ENCODE measurements at places on chromosomes 2 and 18.

DNA sequence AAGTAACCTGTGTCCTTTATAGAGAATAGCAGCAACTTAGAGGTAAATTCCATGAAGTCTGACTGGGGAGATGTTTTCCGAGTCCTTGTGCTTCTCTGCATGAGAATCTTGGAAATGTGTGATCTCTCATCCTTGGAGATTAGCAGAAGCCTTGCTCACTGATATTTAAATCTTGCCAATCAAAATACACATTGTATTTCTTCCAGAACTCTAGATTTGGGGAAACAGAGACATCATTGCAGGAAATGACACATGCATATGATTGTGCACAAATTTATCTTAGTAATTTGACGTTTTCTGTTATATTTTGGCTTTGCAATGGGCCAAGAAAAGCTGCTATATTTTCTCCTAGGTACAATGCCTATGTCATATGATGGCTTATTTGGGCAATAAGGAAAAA, 182.6 kb downstream of the ZNF804A start:
- no peak for DNase-seq

DNA sequence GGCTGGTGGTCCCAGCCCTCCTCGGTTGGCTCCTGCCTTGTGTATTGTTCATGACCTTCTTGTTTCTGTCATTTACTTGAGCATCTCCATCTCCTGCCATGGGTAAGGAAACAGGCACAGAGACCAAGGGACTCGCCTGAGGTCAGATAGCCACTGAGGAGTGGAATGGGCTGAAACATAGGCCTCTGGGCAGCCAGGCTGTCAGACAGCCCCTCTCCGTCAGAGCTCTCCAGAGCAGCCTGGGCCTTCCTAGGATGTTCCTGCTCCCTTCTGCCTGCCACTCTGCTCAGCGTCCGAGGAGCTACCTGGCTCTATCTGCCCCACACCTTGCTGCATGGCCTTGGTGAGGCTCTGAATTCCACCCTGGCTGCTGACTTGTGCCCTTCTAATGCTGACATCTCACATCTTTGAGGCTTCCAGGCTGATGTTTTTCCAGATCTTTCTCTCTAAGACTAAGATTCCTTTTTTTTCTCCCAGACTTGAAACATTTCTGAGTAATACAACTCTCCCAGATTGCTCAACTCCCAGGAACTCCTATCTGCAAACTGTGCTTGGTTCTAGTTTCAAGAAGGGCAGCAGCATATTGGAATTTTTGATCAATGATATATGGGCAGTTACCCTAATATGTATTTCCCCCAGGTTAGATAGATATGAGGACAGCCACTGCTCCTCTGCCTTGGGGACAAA, 67.7 kb downstream of the MCFD2 start:
- DNase-seq: no peak

GRCh38 chr18:43534511-43534910, 257.2 kb upstream of the SYT4 start:
- DNase-seq: no peak

GRCh38 chr2:137675584-137676327, 288.5 kb upstream of the HNMT start:
- no peak for DNase-seq

- no peak for DNase-seq
Measured at GRCh38 chr2:221649051-221649775, 77.1 kb upstream of the EPHA4 start.

Measured in NT2/D1 (cell line).